ENCODE measurements at places on chromosomes 16 and 17.

DNA sequence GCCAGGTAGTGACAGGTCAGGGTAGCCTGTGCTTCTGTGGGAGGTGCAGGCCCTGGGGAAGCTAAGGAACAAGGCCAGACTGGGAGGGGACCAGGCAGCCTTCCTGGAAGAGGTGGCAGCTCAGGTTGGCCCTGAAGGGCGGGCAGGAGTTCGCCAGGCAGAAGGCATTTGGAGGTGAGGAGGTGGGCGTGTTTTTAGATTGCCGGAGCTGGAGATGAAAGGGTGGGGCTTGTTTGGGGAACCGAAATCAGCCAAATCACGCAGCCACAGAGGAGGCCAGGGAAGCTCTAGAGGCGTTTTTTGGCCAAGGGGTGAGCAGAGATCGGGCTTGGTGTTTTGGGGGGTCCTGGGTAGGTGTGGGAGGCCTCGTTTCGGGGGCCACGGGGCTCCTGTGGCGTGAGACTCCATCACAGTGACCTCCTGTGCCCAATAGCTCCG, 7.6 kb downstream of the ADCY7 start:
- no peak for DNase-seq
- no peak overlapping the region for H3K27ac ChIP-seq
- H3K27me3 ChIP-seq = no peaks in the 10 kb centered on the region
- no peak overlapping the region for H3K4me3 ChIP-seq

- no peak for DNase-seq
- no peaks in the 10 kb centered on the region for H3K27me3 ChIP-seq
- H3K4me3 ChIP-seq = no peak overlapping the region
- H3K36me3 ChIP-seq = peaks cover 28% of the 10 kb centered on the region
These were observed 7.7 kb downstream of the METRNL start for GRCh38 chr17:83086907-83087787.

DNA sequence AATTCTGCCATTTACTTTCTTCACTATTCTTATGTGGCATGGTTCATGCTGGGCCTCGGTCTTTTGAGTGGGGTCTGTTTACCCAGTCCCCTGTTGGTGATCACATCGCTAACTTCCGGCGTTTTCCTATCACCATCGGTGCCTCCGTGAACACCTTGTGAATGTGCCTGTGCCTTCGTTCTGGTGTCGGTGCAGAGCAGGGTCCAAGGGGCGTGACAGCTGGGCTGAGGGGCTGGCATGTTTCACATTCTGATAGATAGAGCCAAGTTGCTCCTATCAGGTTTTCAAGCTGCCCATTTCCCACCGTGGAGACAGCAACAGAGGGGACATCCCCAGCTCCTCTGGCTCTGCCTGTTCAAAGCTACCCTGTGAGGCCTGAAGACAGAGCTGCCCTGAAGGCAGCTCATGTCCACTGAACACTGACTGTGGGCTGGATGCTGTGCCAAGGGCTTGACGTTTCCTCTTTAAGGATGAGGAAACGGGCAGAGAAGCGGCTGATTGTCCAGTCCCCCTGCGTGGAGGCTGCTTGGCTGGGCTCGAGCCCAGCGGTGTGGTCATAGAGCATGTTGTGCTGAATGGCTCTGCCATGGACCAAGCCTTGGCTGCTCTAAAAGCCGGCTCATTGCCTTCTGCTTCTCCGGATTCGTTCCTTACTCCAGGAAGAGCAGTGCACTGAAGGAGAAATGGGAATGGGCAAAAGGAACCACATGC, 17.0 kb downstream of the DHODH start:
- no peak overlapping the region for H3K27ac ChIP-seq
- H3K36me3 ChIP-seq = no peaks in the 10 kb centered on the region
- no peak overlapping the region for H3K4me3 ChIP-seq
- DNase-seq = no peak

DNA sequence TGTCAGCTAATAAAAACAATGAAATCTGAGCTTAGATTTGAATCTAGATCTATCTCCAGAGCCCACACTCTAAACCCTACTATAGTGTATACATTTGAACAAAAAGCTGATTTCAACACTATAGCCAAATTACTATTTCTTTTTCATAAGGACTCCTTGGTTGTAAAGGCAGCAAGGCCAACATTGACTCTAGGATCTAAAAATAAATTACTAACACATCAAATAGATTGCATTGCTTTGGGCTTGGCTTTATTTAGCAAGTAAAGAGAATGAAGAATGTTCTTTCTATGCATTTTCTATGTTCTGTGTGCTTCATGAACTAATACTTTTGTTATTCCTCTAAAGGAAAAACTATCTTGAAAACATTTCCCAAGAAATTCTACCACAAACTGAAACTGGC, 5.3 kb downstream of the GOSR1 start:
- no peak overlapping the region for H3K27ac ChIP-seq
- H3K36me3 ChIP-seq = peaks cover 5% of the 10 kb centered on the region
- peaks cover 6% of the 10 kb centered on the region for H3K4me1 ChIP-seq
- no peak overlapping the region for H3K4me3 ChIP-seq
- no peak for DNase-seq

DNA sequence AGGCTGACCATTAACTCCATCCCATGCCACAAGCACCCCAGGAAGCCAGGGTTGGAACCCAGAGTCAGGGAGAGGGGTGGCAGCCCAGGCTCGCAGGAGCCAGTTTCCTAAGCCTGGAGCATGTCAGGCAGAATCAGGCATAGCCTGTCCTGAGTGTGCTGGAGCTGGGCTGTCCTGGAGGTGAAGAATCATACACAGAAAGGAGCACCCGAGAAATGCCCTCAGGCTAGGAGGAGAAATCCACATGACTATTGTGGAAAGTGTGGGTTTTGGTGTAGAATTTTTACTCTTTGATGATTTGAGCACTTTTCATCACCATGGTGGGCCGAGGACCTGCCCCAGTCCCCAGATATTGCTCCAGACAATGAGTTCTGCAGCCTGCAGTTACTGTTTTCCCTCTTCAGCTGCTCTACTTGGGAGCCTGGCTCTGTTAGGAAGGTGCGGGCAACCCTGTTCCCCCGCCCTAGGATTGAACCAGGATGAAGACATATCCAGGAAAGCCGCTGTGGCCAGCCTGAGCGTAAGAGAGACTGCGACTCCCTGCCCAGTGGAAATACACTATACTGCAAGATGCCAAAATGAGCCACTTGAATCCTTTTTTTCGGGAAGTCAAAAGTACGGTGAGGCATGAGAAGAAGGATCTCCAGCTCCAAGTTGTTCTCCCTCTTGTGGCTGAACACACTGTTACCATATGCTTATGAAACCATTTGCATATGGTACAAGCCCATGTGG, 29.0 kb upstream of the HEATR6 start:
- no peaks in the 10 kb centered on the region for H3K4me1 ChIP-seq
- H3K27ac ChIP-seq = no peak overlapping the region
- H3K27me3 ChIP-seq = peaks cover 3% of the 10 kb centered on the region
- H3K4me3 ChIP-seq = no peak overlapping the region
- no peaks in the 10 kb centered on the region for H3K36me3 ChIP-seq

DNA sequence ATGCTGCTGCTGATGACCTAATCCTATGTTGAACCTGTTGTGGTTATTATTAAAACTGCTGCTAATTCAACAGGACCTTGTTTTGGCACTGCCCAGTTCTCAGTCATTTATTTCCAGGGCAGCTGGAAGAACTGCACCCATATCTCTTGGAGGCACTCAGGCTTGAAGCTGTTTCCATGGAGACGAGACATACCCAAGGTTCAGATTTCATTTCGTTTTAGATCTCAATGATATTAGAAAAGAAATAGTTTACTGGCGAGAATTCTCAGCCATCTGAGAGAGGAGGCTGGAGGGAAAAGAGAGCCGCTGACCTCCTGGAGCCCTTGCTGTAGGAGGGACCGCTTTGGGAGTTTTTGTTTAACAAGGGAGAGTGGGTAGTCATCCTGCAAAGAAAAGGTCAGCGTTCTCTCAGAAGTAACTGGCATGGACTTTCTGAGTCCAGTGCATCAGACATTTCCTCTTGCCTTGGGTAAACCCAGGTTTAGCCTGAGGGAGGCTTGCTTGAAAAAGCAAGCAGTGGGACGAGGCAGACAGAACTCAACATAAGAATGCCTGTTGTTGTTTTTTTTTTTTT, 75.4 kb downstream of the YPEL2 start:
- no peaks in the 10 kb centered on the region for H3K4me1 ChIP-seq
- peaks cover 6% of the 10 kb centered on the region for H3K36me3 ChIP-seq
- no peak overlapping the region for H3K27ac ChIP-seq
- H3K27me3 ChIP-seq = no peaks in the 10 kb centered on the region

GRCh38 chr16:67177743-67178699, 5.7 kb downstream of the MATCAP1 start:
- no peaks in the 10 kb centered on the region for H3K36me3 ChIP-seq
- H3K27me3 ChIP-seq = no peaks in the 10 kb centered on the region
- H3K4me3 ChIP-seq = peak overlapping the region; percentile 21
- peak; percentile 42 for DNase-seq

GRCh38 chr17:61480414-61480807, 28.2 kb downstream of the TBX4 start:
- H3K27ac ChIP-seq = no peak overlapping the region
- H3K27me3 ChIP-seq = no peaks in the 10 kb centered on the region
- DNase-seq = no peak
- no peak overlapping the region for H3K4me3 ChIP-seq

DNA sequence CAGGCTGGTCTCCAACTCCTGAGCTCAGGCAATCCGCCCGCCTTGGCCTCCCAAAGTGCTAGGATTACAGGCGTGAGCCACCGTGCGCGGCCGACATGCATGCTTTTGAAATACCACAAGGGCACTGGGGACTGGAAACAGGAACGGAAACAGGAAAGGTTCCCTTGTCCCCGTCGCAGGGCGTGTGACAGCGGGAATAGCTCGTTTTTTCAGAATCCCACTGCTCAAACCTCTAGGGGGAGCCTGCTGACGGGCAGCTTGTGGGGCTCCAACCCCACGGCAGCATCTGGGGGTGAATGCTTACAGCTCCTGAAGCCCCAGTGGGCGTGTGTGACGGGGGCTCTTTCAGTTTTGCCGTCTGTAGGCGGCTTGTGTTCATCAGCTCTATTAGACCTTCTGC, 18.8 kb upstream of the ASGR2 start:
- no peak overlapping the region for H3K4me3 ChIP-seq
- no peaks in the 10 kb centered on the region for H3K36me3 ChIP-seq
- H3K4me1 ChIP-seq = peaks cover 28% of the 10 kb centered on the region

DNA sequence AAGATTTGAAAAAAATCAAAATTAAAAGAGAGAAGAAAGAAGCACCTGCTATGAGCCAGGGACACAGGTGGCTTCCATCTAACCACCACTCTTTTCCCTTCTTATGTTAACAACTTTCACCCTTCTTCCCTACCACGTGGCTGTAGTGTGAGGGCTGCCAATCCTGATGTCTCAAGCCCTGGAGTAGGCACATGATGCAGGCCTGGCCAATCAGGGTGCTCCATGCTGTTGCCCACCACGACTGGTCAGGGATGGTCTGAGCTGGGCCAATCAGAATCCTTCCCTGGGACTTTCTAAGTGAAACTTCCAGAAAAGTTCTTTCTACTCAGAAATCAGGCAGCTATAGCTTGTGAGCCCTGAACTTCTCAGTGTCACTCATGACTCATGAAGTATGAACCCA, 140.7 kb downstream of the SDK2 start:
- H3K27me3 ChIP-seq = no peaks in the 10 kb centered on the region
- H3K36me3 ChIP-seq = no peaks in the 10 kb centered on the region
- no peak overlapping the region for H3K4me3 ChIP-seq
- H3K4me1 ChIP-seq = no peaks in the 10 kb centered on the region
- no peak for DNase-seq

- H3K27ac ChIP-seq = no peak overlapping the region
- DNase-seq = no peak
- no peaks in the 10 kb centered on the region for H3K27me3 ChIP-seq
- H3K4me1 ChIP-seq = no peaks in the 10 kb centered on the region
- H3K4me3 ChIP-seq = no peak overlapping the region
- H3K36me3 ChIP-seq = no peaks in the 10 kb centered on the region
These were observed 199.5 kb downstream of the PRKCB start for GRCh38 chr16:24035127-24035842.

- no peak overlapping the region for H3K4me3 ChIP-seq
- H3K27ac ChIP-seq = no peak overlapping the region
- H3K4me1 ChIP-seq = peaks cover 9% of the 10 kb centered on the region
- no peak for DNase-seq
- no peaks in the 10 kb centered on the region for H3K36me3 ChIP-seq
- peaks cover 7% of the 10 kb centered on the region for H3K27me3 ChIP-seq
These were observed 115.0 kb downstream of the HS3ST2 start for GRCh38 chr16:22928882-22929435.

DNA sequence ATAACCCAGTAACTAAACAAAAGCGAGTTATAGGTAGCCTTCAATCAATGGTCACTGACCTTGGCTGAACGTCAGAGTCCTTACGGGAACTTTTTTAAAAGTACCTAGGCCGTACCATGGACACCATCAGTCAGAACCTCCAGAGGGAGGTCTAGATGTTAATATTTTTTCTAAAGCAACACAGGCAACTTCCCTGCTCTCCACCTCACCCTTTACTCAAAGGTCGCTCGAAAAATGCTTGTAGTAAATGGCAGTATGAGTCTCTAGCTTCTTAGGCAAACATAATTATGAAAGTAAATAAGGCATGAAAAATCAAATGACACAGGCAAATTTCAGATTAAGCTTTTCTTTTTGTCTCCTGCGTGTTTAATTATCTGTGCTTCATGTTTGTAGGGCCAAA, 82.1 kb downstream of the SLC39A11 start:
- no peaks in the 10 kb centered on the region for H3K36me3 ChIP-seq
- no peak overlapping the region for H3K27ac ChIP-seq
- no peak overlapping the region for H3K4me3 ChIP-seq
- DNase-seq = peak; percentile 14
- H3K27me3 ChIP-seq = no peaks in the 10 kb centered on the region

DNA sequence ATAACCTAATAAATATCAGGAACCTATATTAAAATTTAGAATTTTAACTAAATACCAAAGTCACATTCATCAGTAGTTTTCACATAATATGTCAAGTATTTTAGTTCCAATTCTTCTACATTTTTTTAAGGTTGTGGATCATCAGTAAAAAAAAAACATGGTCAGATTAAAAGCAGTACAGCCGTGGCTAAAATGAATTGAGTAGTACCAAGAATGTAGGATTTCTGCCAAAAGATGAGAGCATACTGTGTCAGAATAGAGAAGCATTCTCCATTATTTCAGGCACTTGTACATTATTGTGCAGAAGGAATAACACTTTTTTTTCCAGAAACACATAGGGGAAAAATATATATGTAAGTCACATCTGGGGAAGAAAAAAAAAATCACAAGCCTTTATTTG, 1176.1 kb downstream of the CDH11 start:
- no peak overlapping the region for H3K4me3 ChIP-seq
- no peak overlapping the region for H3K27ac ChIP-seq
- H3K36me3 ChIP-seq = no peaks in the 10 kb centered on the region
- no peaks in the 10 kb centered on the region for H3K4me1 ChIP-seq
- H3K27me3 ChIP-seq = no peaks in the 10 kb centered on the region

All from endothelial cell of umbilical vein (primary cell).